ENCODE measurements at places on chromosomes 3 and 15. TPM values are rescaled to one million over a fixed set of nuclear protein-coding genes. Genes with fewer than 3 reads are reported as not detected.

The GOLGA8J gene
- total RNA-seq, result 0.12 TPM

The ATXN7 gene
- total RNA-seq, result 6.3 TPM

The ATP13A5 gene
- not detected for total RNA-seq

The HTR3E gene
- total RNA-seq, result not detected

The KIF9 gene
- total RNA-seq, result 2.0 TPM

The POC1A gene
- 6.0 TPM for total RNA-seq

The SOX2 gene
- not detected for total RNA-seq

The CHRNA5 gene
- 0.53 TPM for total RNA-seq

The ADAMTS17 gene
- not detected for total RNA-seq

The EPHA3 gene
- total RNA-seq, result under 0.01 TPM

The PRKCI gene
- 25.7 TPM for total RNA-seq

The SEMA7A gene
- 2.6 TPM for total RNA-seq

The ARHGEF3 gene
- total RNA-seq, result 40.4 TPM

The VEPH1 gene
- total RNA-seq, result 31.8 TPM

The B3GALNT1 gene
- total RNA-seq, result 8.2 TPM

The CELF6 gene
- total RNA-seq, result 0.35 TPM

The HESX1 gene
- total RNA-seq, result not detected

The OSBPL10 gene
- total RNA-seq, result 12.9 TPM

The SLITRK3 gene
- not detected for total RNA-seq

The FSD2 gene
- not detected for total RNA-seq

The ARL6 gene
- 7.1 TPM for total RNA-seq

The VPS39 gene
- 32.3 TPM for total RNA-seq

The SMAD6 gene
- total RNA-seq, result 92.1 TPM

The RFT1 gene
- 4.7 TPM for total RNA-seq

The ANAPC13 gene
- total RNA-seq, result 92.0 TPM

The CAMK2N2 gene
- total RNA-seq, result 0.12 TPM

The SH3BP5 gene
- total RNA-seq, result 30.6 TPM

The STRIT1 gene
- total RNA-seq, result not detected

The TRANK1 gene
- 24.7 TPM for total RNA-seq

The ZXDC gene
- total RNA-seq, result 12.3 TPM

The GP5 gene
- not detected for total RNA-seq

The FAM43A gene
- total RNA-seq, result 9.8 TPM

The KBTBD13 gene
- not detected for total RNA-seq

The ADCY5 gene
- total RNA-seq, result 0.23 TPM

The GPR149 gene
- total RNA-seq, result not detected

The STARD9 gene
- 1.6 TPM for total RNA-seq

The SLC6A1 gene
- total RNA-seq, result under 0.01 TPM

The LMOD3 gene
- total RNA-seq, result not detected

The DUOXA2 gene
- total RNA-seq, result not detected

Data from smooth muscle cell of the coronary artery (primary cell).